Adipocyte (in vitro differentiated cells): ENCODE measurements at places on chromosomes 3 and 15.

- DNase-seq: no peak
These were observed 117.4 kb downstream of the STAG1 start for GRCh38 chr3:136634821-136635220.

DNA sequence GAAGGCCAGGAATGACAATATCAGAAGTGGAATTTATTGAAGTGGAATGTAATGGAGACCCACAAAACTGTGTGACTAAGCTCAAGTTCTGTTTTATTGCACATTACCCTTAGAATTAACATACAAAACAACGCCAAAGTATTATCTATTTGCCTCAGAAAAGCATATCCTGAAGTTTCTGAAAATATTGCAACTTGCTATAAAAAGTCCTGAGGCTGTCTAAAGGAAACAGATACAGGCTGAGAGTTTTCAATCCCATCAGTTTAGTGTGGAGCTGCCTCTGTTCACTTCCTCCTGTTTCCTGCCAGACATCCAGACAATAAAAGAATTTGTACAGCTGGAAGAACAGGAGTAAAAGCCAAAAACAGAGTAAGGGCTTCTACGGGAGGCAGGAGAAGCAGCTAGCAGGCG lies 108.8 kb downstream of the FBN1 start:
- DNase-seq: no peak

- DNase-seq: no peak
These were observed 584.9 kb downstream of the AGBL1 start for GRCh38 chr15:86664581-86664980.

DNA sequence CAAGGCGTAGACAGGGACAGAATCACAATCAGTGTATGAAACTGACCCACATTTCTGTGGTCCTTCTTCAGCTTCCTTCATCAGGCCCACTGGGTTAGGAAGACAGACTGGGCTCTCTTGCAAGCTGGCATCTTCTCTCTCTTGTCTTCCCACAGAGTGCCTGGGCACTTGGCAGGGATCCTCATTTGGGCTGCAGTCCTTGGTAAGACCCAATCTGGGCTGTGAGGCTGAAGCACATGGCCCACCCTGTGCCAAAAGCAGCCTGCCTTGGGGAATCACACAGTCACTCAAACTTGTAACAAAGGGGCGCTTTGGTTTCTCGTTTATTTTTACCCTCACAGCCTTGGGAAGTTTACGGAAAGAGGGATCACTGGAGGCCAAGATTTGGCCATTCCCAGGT lies 8.2 kb upstream of the EPHB3 start:
- no peak for DNase-seq

DNA sequence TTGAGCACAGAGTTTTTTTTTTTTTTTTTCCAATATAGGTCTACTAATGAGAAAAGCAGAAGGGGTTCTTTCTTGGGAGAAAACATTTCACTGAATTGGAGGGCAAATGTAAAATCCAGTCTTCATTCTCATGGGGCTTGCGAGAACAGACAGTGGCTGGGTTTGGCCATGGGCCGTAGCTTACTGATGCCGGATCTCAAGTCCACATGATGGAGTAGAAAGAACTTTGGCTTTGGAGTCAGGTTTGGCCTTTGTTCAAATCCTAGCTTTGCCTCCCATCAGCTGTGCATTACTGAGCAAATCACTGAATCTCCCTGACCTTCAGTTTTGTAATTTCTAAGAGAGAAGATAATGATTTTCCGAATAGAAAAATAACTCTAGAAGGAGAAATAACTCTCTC lies 59.7 kb downstream of the LMCD1 start:
- DNase-seq: no peak

DNA sequence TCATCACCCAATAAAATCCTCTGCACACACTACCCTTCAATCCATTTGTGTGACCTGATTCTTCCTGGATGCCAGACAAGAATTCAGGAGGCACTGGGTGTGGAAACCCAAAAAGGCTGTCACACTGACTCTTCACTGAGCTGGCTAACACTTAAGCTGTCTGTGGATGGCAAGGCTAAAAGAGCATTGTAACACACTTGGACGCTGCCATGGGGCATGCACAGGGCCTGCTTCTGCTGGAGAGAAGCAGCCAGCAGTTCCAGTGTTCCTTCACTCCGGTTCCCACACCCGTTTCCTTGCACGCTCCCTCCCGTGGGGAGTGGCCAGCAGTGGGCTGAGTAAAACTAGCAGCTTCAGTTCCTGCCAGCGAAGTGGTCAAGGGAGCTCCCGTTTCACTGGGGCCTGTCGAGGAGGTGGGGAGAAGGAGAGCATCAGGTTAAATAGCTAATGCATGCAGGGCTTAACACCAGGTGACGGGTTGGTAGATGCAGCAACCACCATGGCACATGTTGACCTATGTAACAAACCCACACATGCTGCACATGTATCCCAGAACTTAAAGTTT lies 737.1 kb downstream of the FHIT start:
- no peak for DNase-seq

DNA sequence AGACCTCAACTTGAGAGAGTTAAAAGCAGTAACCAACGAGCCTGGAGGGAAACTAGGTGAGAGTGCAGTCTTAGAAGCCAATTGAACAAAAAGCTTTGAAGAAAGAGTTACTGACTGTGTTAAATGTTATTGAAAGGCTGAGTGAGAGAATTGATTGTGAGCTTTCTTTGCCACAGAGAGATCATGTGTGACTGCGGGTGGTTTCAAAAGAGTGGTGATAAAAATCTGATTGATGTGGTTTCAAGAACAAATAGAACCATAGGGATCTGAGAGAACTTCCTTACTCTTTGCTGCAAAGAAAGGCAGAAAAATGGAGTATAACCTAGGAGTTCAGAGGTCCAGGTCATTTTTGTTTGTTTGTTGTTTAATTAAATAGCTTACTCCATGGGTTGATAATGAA lies 759.9 kb upstream of the ALCAM start:
- no peak for DNase-seq

- DNase-seq: no peak
These were observed 4.6 kb upstream of the TPRG1 start for GRCh38 chr3:189167027-189167766.

DNA sequence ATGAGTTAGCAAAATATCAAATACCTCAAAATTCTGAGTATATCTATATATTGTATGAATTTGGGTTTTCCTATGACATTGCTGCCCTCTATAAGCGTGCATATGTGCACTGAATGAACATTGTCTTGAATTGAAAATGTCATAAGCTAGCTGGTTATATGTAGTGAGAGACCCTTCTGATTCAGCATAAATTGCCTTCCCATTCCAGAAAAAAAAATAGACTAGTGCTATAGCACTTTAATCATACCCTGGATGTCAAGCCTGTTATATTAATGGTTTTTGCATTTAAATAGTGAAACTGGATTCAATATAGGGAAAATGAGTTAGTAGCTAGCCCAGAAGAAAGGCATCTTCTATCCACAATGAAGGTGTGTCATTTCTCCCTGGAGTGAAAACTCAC lies 265.1 kb downstream of the TUSC7 start:
- DNase-seq: no peak

DNA sequence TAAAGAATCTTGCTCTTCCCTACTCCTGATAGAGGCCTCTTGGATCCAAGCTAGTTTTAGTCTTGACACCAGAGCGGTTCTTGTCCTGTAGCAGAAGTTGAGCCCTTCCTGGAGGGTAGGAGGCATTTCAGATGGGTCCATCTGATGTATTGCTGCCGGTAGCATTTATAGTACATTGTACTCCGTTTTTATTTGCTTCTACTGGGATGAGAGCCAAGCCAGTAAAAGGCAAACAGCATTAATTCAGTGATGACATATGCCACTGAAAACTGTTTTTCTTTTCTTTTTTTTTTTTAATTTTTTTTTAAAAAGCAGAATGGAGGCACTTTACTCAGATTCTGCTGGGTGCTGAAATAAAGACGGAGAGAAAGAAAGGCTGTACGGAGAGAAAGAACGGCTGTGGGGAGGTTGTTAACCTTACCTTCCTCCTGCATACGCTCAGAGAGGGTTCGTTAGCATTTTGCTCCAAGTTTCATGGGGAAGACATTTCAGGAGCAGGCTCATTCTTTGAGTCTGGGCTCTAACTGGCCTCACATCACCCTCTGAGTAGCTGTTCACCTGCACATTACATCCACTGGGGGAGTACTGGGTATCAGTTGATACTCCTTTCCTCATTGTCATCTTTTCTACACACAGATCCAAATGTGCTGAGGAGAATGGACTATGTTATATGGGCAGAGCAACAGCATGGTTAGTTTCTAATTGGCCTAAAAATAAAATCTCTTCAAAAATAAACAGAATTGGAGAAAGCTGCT lies 161.5 kb downstream of the FEZF2 start:
- DNase-seq: no peak

DNA sequence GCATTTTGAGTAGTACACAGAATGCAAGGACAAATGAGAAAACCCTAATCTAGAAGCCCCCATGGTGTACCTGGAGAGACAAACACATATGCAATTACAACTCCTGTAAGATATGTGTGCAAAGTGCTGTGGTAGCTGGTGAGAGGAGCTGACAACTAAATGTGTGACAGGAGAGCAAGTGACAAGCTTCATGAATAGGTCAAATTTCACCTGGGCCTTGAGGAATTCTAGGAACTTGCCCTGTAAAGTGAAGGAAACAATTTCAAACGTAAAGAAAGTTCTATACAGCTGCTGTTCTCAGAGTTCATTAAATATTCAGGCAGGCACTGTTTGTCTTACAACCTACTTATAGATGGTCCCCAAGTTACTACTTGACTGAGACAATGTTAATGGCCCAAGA lies 437.0 kb downstream of the TUSC7 start:
- DNase-seq: no peak

GRCh38 chr3:72682936-72683452 lies 165.3 kb downstream of the SHQ1 start:
- no peak for DNase-seq

- no peak for DNase-seq
These were observed 109.9 kb downstream of the DNAJB8 start for GRCh38 chr3:128356822-128357221.

DNA sequence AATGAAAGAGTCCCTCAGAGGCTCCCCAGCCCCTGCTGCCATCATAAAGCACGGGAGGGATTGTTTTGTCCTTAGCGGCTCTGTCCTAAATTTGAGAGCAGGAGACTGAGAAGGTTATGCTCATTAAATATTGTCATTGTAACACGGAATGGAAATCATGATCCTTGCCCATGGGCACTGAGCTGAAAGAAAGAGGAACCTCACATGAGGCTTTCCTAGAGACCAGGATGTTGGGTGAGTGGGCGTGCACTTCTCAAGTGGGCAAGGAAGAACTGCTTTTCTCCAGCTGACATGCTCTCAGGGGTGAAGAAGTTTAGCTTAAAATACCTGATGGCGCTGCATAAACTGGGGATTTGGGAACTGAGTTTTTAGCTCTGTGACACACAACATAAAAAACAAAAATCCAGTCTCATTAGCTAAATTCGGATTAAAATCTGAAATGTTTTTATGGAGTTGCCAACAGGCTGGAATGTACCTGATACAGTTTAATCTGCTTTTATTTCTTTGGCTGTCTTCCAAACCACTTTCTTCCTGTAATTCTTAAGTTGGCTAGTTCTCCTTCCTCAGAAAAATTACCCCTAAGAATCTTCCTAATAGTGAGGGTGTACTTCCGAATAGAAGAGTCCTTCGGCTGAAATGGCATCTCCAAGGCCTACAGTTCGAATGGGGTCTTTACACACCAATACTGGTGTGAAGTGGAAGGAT lies 31.7 kb downstream of the ADPGK start:
- DNase-seq: no peak

DNA sequence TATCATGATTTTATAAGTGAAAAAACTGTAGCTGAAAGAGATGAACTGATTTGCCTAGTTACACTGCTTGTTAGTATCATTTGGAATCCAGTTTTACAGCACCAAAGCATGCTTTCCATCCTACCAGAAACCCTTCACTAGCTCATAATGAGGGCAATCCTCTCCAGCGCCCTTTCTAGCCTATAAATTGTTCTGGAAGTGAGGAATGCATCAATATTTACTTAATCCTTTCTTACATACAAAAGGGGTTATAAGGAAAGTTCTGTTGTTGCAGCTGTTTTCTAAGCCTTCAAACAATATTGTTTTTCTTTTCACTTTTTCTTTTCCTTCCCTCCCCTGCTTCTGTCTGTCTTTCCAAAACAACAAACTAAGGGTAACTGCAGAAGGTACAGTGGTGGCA lies 11.0 kb upstream of the PCCB start:
- DNase-seq: peak; percentile 2

GRCh38 chr3:37668431-37668817 lies 193.3 kb upstream of the CTDSPL start:
- DNase-seq: no peak

DNA sequence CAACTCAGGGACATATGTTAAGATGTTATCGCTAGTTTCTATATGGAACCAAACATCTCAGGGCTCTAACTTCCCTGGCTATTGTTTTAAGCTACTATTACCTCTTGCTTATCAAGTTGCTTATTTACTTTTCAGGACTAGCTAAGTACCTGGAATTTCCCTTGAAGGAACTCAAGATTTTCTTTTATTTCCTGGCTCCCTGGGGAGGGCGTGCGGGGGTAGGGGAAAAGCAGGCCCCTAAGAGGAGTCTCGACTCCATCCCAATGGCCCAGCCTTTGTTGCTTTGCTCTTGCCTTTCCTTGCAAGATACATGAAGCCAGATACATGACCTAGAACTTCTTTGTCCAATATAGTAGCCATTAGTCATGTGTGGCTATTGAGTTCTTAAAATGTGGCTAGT lies 76.9 kb upstream of the STXBP5L start:
- DNase-seq: no peak

GRCh38 chr15:25742776-25743547 lies 120.2 kb downstream of the ATP10A start:
- no peak for DNase-seq

- DNase-seq: no peak
These were observed 11.3 kb downstream of the SLCO2A1 start for GRCh38 chr3:134018406-134018805.

DNA sequence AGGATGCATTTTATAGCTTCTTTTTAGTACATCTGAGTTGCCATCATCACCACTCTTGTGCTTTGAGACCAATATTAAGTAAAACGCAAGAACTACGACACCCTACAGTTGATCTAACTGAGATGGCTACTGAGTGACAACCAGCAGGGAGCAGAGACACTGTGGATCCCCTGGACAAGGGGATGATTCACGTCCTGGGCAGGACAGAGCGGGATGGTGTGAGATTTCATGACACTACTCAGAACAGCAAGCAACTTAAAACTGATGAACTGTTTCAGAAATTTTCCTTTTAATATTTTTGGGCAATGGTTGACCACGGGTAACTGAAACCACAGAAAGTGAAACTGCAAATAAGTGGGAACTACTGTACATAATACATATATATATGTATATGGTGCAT lies 299.2 kb downstream of the ADAMTS17 start:
- DNase-seq: no peak
